NCI-H146 (cell line): ENCODE measurements at places on chromosomes 7 and 10.

DNA sequence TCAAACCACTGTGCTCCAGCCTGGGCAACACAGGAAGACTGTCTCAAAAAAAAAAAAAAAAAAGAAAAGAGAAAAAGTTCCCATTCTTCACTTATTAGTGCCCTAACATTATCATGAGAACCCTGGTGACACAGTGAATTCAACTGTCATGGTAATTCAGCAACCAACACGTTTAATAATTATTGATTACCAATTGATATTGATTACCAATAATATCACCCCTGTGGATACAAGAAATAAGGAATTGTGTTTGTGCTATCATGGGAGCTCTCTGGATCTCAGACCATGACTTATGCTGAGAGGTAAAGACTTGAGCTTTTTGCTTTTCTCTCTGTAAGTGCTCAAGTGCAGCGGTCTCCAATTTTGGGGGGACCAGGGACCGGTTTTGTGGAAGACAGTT, 195.3 kb downstream of the TPST1 start:
- DNase-seq = no peak

GRCh38 chr7:147803606-147804005, 787.0 kb upstream of the C7orf33 start:
- DNase-seq = peak; percentile 77

GRCh38 chr10:132011024-132011423, 29.3 kb upstream of the BNIP3 start:
- no peak for DNase-seq

DNA sequence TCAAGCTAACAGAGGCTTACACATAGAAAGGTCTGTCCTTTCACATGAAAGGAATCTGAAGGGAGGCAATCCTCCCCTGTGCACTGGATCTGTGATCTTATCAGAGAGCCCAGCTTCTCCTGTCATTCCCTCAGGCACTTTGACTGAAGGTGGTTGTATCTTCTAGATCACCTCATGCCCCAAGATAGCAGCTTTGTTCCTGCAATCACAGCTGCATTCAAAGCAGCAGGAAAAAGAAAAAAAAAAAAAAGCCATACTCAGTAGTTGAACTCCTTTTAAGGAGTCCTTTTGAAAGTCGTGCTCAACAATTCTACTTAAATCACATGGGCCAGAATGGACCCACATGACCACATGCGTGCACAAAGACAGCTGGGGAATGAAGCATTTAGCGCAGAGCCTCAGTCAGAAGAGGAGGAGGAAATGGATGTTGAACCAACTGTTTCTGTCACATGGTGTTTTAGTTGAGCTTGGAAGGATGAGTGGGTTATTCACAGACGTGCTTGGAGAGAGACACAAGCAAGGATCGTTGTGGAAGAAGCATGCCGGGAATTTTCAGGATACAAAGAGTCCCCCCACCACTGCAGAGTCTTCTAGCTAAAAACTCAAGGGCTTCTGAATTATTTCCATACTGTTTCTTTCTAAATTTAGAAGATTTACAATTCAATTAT, 13.0 kb upstream of the PFKP start:
- no peak for DNase-seq

GRCh38 chr10:26528715-26529393, 90.7 kb downstream of the APBB1IP start:
- DNase-seq = no peak

- DNase-seq = no peak
These were observed 22.3 kb downstream of the TTYH3 start for GRCh38 chr7:2654059-2654458.

GRCh38 chr7:97580205-97580604, 151.7 kb upstream of the TAC1 start:
- DNase-seq = no peak

- DNase-seq = peak; percentile 14
These were observed 227.4 kb downstream of the GRID1 start for GRCh38 chr10:86139066-86139657.

DNA sequence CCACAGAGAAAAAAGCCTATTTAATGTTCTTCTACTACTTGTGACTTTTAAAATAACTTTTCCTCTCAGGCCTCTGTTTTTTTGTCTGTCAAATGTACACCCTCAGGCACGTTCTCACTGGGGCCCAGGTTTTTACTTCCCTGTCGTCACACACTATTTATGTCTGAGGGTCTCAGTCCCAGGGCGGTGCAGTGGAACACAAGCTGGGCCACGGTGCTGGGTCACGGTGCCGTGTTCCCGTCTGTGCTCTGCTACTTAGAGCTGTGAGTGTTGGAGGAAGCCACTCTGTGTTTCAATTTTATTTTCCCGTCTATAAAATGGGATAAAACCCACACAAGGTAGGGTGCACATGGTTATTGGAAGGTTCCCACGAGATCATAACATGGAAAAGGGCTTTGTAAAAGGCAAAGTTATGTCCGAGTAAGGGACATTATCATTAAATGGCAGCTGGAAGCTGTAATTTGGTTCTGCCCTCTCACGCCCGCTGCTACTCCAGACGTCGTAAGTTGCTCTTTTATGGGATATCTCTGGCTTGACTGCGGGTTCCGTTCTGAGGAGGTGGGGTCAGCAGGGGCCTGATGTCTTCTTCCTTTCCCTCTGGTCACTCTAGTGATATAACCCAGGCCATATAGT, 25.2 kb downstream of the ZNF775 start:
- peak; percentile 68 for DNase-seq

GRCh38 chr10:85645053-85645452, 721.5 kb downstream of the GRID1 start:
- peak; percentile 75 for DNase-seq
